ENCODE measurements at places on chromosomes 3 and 15. TPM values are rescaled to one million over a fixed set of nuclear protein-coding genes. Genes with fewer than 3 reads are reported as not detected.

The ASB7 gene
- total RNA-seq = 21.5 TPM

The CSTA gene
- not detected for total RNA-seq

The TSEN2 gene
- 29.3 TPM for total RNA-seq

The CIP2A gene
- 23.7 TPM for total RNA-seq

Measured in occipital lobe (tissue), 3 donors.